GM20000 (cell line): ENCODE measurements at places on chromosomes 12 and 14.

GRCh38 chr12:128729628-128730121 lies 94.1 kb downstream of the SLC15A4 start:
- no peak for DNase-seq

DNA sequence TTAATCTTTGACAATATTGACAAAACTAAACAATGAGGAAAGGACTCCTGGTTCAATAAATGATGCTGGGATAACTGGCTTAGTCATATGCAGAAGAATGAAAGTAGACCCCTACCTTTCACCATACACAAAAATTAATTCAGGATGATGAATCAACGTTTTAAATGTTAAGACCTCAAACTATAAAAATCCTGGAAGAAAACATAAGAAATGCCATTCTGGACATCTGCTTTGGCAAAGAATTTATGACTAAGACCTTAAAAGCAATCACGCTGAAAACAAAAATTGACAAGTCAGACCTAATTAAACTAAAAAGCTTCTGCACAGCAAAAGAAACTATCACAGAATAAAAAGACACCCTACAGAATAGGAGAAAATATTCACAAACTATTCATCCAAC lies 97.4 kb downstream of the LMNTD1 start:
- DNase-seq = no peak

- DNase-seq = no peak
These were observed 38.9 kb downstream of the SERPINA3 start for GRCh38 chr14:94650806-94651805.

GRCh38 chr12:89984846-89985245 lies 276.2 kb upstream of the ATP2B1 start:
- no peak for DNase-seq
